ENCODE measurements at places on chromosomes 2 and 18.

DNA sequence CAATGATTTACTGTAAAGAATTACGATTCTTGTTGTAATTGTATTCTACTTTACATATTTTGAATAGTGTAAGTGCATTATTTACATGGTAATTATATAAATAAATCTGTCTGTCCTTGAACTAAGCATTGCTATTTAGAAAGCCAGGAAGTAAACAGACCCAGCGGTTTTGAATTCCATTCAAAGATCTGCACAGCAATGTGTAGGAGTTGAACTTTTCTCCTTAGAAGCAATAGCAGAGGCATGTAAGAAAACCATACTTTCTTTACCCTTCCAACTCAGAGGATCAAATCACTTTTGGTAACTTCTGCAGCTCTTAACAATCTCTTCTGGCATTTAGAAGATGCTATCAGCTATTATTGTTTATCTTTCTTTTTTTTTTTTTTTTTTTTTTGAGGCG, 109.2 kb upstream of the VRK2 start:
- no peak for DNase-seq

DNA sequence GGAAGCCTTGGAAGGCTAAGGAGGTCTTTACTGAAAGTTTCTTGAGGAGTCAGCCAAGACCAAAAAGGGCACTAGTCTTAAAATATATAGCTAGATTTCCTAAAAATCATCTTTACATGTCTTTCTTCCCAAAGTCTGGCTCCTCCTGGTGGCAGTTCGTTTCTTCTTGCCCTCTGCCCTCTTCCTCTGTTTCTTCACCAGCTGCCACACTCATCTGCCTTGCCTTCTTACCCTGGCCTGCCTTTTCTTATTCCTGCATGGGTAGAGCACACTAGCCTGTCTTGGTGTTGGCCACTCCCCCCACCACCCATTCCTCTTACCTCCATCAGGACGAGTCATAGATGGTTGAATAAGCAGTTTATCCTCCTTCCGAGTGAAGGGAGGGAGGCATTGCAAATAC, 129.8 kb downstream of the RAPGEF4 start:
- DNase-seq = no peak

DNA sequence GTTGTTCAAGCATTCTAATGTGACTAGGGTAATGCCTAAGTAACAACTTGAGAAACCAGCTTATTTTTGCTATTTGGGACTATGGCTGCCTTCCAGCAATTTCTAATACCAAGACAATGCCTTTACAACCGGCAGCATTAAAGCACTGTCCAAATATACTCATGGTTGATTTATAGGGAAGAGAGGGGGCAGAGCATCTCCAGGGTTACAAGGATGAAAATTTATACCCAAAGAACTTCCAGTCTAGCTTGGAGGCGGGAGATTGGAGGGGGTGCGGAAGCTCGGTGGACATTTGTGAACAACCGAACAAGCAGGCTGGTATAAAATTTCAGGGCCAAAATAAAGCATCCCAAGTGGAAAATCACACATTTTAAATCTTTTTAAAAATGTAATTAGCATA, 294.9 kb upstream of the STON1 start:
- no peak for DNase-seq

DNA sequence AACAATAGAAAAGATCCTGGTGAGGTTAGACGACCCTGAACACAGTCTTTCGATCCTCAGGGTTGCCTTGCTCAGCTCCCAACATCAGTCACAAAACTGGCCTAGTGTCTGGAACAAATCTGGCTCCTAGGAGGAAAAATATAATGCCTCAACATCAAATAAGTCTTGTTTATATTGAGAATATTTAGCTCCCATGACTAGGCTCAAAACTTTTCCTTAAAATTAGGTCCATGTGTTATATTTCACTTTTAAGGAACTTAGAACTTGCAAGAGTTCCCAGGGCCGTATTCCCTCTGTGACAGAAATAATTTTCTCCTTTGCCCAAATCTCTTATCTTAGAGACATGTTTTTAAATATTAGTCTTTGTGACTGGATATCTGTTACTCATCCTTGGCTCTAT, 819.7 kb upstream of the ZEB2 start:
- DNase-seq = no peak

DNA sequence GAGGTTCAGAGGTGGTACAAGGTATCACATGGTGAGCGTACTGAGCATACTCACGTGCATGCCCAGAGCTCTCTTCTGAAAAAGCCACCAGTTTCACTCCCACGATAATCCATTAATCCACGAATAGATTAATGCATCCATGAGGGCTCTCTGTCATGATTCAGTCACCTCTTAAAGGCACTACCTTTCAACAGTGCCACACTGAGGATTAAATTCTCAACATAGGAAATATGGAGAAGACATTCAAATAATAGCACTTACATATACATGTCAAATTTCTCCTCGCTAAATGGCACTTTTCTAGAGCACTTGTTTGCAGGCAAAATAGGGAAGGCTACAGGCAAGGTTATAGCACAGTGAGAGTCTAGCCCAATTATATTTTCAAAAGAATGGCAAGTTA, 825.9 kb downstream of the TRIB2 start:
- no peak for DNase-seq

DNA sequence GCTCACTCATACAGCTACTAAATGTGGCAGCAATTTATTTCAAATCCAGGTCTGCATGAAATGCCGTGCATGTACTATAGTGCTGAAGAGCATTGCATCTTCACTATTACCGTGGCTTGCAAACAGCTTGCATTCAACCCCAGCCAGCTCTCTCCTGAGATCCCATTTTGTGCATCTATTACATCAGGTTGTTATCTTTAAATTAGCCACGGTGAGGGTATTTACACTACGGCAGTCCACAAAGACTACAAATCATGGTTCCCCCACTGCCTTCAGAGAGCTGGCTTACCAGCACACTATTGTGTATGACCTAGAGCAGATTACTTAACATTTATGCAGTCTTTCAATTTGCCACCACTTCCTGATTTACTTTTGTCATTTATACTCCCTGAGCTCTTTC, 621.3 kb upstream of the LRATD1 start:
- DNase-seq = no peak

GRCh38 chr2:239689410-239689809, 288.6 kb upstream of the HDAC4 start:
- no peak for DNase-seq

GRCh38 chr2:64406407-64406774, 47.6 kb upstream of the LGALSL start:
- no peak for DNase-seq

DNA sequence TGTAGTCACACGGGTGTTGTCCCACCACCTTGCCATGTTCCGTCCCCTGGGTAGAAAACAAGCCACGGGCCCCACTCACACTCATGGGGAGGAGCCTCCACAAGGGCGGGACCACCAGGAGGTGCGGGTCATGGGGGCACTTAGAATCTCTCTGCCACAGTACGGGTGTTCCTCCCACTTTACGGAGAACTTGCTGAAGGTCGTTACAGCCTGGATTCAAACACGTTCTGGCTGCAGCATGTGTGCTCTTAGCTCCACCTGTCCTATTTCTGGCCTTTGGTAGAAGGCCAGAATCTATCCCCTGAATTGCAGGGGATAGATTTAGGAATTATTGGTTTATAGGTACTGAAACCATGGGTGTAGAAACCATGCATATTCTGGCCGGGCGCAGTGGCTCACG, 14.9 kb upstream of the CEP192 start:
- no peak for DNase-seq

GRCh38 chr2:105308382-105309146, 21.0 kb downstream of the TGFBRAP1 start:
- DNase-seq = no peak

GRCh38 chr2:102356381-102356712, 751 bp downstream of the IL18R1 start:
- no peak for DNase-seq

DNA sequence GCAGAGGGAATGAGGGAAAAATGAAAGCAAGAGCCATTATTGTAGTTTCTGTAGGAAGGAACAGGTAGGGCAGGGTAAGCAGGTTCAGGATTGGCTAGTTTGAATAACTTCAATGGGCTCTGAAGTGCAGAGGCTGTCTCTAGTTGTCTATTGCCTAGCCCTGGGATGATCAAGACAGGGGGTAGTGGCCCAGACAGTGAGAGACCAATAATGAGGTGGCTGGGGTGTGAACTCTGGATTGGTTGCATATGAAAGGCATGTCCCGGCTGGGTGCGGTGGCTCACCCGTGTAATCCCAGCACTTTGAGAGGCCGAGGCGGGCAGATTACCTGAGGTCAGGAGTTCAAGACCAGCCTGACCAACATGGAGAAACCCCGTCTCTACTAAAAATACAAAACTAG, 67.5 kb upstream of the SLC38A11 start:
- no peak for DNase-seq

DNA sequence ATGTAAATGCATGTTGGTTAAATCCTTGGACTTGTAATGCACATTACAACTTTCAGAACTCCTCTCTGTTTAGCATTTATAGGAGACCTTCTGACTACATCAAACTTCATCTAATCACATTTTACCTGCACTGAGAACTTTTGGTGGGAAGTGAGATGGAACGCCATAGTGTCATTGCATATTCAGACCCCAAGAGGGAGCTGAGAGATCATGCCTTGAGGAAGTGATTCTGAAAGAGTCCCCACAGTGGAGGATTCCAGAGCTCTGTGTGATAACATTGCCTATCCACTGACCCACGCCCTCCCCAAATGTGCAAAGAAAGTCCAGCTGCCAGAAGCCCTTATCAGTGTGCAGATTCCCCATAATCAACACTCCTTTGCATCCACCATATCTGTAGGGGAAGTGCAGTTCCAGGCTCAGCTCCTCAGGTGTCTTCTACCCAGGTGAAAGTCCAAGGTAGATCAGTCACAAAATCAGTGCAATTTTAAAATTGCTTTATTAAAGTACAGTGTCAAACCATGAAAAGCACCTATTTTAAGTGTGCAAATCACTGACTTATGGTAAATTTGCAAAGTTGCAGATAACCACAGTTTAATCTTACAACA, 212.4 kb downstream of the RPIA start:
- peak; percentile 21 for DNase-seq

DNA sequence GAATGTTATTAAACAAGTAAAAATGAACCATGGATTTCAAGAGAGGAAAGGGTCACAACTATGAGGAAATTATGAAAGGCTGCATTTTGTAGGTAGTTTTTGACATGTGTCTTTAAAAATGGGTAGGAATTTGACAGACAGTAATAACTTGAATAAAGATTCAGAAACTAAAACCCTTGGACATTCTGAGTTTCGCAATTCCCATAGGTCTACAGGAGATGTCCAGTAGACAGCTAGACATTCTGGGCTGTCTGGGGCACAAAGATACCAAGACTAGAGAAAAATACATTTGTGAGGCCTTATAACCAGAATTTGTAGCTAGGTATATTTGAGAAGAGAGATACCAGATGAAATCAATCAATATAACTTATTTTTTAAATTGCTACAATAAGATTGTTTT, 42.3 kb downstream of the DNAJC10 start:
- DNase-seq = no peak

- DNase-seq = no peak
Measured at GRCh38 chr2:36246320-36246990, 109.1 kb upstream of the CRIM1 start.

GRCh38 chr2:119820275-119820674, 60.6 kb downstream of the PTPN4 start:
- DNase-seq = no peak

- no peak for DNase-seq
Measured at GRCh38 chr2:143629340-143629739, 500.1 kb downstream of the ARHGAP15 start.

GRCh38 chr2:179843541-179843940, 17.9 kb downstream of the ZNF385B start:
- DNase-seq = no peak

DNA sequence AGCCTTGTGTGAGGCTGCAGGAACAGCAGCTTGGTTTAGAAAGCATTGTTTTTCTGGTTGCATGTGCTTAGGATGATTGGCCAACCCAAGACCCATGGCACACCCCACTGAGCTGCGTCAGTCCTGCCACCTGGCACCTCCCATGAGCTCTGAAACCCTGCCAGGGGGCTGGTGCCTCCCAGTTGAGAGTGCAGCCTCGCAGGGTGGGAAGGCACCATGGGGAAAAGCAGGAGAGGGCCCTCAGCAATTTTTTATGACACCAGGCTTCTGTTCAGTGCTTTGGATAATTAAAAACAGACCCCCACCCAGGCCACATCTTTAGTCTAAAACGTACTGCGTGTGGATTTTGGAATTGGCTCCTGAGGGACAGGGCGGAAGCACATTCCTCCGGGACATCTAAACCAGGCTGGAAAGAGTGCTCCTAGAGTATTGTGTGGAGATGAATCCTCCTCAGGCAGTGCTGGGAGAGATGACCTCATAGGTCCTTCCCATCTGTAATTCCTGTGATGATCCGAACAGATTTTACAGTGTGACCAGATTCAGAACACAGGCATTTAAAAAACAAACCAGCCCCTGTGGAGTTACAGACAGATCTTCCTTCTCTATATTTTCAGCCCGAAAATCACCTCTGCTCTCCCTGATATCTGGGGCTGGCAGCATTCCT, 438.3 kb downstream of the ZNF521 start:
- no peak for DNase-seq

- no peak for DNase-seq
Measured at GRCh38 chr2:104786821-104787220, 67.1 kb upstream of the POU3F3 start.

- no peak for DNase-seq
Measured at GRCh38 chr18:46160050-46160798, 56.0 kb downstream of the HAUS1 start.

DNA sequence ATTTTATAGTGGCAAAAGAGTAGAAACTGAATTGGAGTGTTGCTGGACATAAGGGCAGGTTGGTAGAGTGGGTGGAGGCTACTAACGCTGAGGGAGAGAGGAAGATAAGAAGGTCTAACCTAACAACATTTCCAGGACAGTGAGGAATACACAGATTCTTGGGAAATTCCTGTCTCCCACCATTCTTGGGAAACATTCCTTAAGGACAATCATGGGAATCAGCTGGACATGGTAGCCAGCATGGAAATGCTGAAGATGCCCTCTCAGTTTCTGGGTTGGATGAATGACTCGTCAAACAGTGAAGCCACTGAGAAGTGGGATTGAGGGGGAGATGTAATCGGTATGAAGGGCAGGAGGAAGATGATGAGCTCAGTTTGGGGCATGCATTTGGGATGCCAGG, 265.4 kb downstream of the AFF3 start:
- no peak for DNase-seq
